WTC11 (cell line): ENCODE measurements at places on chromosomes 12 and 14. TPM values are rescaled to one million over a fixed set of nuclear protein-coding genes. Genes with fewer than 3 reads are reported as not detected.

The GPR65 gene
- total RNA-seq, result not detected in 3 replicates

The SERPINA4 gene
- total RNA-seq, result 0.14 to 0.25 TPM in 2 of 3 replicates, not detected in the other

- no peak for DNase-seq
- H3K36me3 ChIP-seq, result peaks cover 65% of the 10 kb centered on the region
- H3K27ac ChIP-seq, result no peak overlapping the region
- H3K4me3 ChIP-seq, result no peak overlapping the region
- peaks cover 19% of the 10 kb centered on the region for H3K4me1 ChIP-seq
- H3K27me3 ChIP-seq, result no peaks in the 10 kb centered on the region
Measured at GRCh38 chr12:68835333-68835908, 27.4 kb downstream of the MDM2 start.

- peak overlapping the region; percentile 68 for H3K27ac ChIP-seq
- peaks cover 5% of the 10 kb centered on the region for H3K36me3 ChIP-seq
- H3K4me3 ChIP-seq, result peak overlapping the region; percentile 75
- peak; percentile 41 for DNase-seq
- H3K27me3 ChIP-seq, result peaks cover 70% of the 10 kb centered on the region
- H3K4me1 ChIP-seq, result peaks cover 13% of the 10 kb centered on the region
Measured at GRCh38 chr14:104844306-104845032, 20.6 kb upstream of the CEP170B start.

- no peaks in the 10 kb centered on the region for H3K27me3 ChIP-seq
- H3K4me3 ChIP-seq, result no peak overlapping the region
- peaks cover 12% of the 10 kb centered on the region for H3K4me1 ChIP-seq
- H3K27ac ChIP-seq, result no peak overlapping the region
Measured at GRCh38 chr12:57001448-57001906, 4.9 kb downstream of the ZBTB39 start.

DNA sequence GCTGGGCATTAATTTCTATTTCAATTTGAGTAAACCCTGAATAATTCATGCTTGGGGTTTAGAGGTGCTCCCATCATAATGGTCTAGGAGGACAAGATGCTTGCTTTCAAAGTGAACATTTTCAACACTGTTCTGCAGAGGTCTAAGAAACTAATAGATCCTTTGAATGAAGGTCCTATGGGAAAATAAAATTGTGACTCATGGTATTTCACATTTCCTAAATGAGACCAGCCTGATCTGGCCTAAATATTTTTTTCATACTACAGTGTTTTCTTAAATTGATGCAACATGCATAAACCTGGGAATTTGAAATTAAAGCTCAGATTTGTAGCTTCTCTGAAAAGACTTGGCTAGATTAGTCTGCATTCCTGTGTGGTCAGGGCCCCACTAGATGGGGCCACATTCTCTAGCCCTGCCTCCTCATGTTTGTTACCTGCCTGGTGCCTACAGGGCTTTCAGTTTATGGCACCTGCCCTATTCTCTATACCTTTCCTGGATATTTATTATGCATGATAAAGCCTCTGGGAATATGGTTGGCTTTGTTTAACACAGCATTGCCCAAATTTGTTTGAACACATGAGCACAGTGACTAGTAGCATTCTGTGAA lies 112.7 kb downstream of the METTL25 start:
- H3K27ac ChIP-seq, result no peak overlapping the region
- no peaks in the 10 kb centered on the region for H3K4me1 ChIP-seq
- no peaks in the 10 kb centered on the region for H3K27me3 ChIP-seq
- H3K4me3 ChIP-seq, result no peak overlapping the region
- no peak for DNase-seq

DNA sequence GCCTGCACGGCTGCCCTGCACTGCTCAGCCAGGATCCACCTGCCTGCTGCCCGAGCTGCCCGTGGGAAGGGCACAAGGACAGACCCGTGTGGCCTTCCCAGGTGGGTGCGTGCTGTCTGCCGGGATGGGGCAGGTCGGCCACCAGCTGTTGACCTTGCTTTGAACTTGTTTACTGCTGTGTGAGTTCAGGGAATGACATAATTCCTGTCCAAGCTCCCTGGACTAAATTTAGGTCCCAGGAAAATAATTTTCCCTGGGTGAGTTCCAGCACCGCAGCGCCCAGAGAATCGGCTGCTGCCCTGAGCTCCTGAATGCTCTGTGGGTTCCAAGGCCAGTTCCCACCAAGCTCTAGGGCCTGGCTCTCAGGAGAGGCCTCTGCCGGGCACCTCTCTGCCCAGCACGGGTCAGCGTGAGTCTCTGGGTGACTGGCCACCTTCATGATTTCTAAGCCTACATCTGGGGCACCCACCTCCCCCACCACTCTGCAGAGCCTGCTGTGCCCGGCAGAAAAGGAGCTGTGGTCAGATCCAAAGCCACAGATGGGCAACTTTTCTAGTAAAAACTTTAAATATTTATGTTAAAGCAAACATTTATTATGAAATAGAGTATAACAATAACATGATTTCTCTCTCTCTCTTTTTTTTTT lies 27.2 kb upstream of the MLXIP start:
- no peak for DNase-seq
- H3K4me1 ChIP-seq, result peaks cover 4% of the 10 kb centered on the region; the same call in 1 of the 2 replicates
- H3K36me3 ChIP-seq, result peaks cover 7% of the 10 kb centered on the region
- H3K4me3 ChIP-seq, result no peak overlapping the region
- no peaks in the 10 kb centered on the region for H3K27me3 ChIP-seq

- H3K27me3 ChIP-seq, result no peaks in the 10 kb centered on the region
- H3K36me3 ChIP-seq, result no peaks in the 10 kb centered on the region
- H3K4me1 ChIP-seq, result peaks cover 15% of the 10 kb centered on the region
- peak; percentile 51 for DNase-seq
Measured at GRCh38 chr12:40152783-40153383, 47.0 kb upstream of the SLC2A13 start.

DNA sequence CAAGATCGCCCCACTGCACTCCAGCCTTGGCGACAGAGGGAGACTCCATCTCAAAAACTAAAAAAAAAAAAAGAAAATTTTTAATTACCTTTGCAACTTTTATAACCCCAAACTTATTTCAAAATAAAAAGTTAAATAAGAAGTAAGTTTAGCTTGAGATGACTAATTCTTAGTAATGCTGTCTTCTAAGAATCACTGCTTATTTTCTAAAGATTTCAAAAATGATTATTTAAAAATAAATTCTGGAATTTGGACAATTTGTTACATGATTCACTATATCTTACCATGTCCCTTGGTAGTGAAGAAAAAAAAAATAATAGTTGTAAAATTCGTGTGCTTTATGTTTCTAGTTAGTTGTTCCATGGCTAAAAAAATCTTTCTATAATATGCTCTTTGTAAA lies 11.6 kb upstream of the HECTD1 start:
- DNase-seq, result no peak
- no peak overlapping the region for H3K27ac ChIP-seq
- no peaks in the 10 kb centered on the region for H3K27me3 ChIP-seq
- H3K4me1 ChIP-seq, result no peaks in the 10 kb centered on the region
- no peaks in the 10 kb centered on the region for H3K36me3 ChIP-seq

- DNase-seq, result no peak
- peaks cover 24% of the 10 kb centered on the region for H3K27me3 ChIP-seq
- peak overlapping the region; percentile 93; the same call in 1 of the 2 replicates for H3K27ac ChIP-seq
- H3K4me1 ChIP-seq, result peaks cover 37% of the 10 kb centered on the region
- H3K36me3 ChIP-seq, result peaks cover 6% of the 10 kb centered on the region; the same call in 1 of the 2 replicates
- peak overlapping the region; percentile 99 for H3K4me3 ChIP-seq
Measured at GRCh38 chr12:57545809-57546437, 1.1 kb downstream of the DCTN2 start.

- H3K36me3 ChIP-seq, result no peaks in the 10 kb centered on the region
- no peaks in the 10 kb centered on the region for H3K27me3 ChIP-seq
- peak overlapping the region; percentile 80; the same call in 1 of the 2 replicates for H3K27ac ChIP-seq
Measured at GRCh38 chr12:116406529-116406928, 129.0 kb upstream of the MED13L start.

DNA sequence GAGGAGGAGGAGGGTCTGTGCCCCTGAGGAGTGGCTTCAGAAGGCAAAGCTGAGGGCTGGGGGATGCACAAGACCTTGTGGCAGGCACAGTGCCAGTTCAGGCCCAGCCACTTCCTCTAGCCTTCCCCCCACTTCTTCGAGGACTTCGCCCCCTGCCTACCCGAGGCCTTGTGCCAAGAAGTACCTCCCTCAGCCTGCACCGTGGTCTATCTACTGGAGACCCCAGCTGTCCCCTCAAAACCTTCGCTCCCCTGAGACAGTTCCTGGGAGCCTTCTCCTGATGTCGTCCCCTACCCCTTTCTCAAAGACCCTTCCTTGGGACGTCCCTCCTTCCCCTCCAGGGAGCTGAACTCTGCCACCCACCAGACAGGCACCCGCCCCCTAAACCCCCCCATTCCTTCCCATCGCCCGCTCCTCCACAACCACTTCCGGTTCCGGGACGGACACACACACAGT lies 604 bp downstream of the ZNF384 start:
- peaks cover 23% of the 10 kb centered on the region for H3K4me1 ChIP-seq
- H3K27me3 ChIP-seq, result no peaks in the 10 kb centered on the region
- peak overlapping the region; percentile 95 for H3K27ac ChIP-seq

- H3K4me1 ChIP-seq, result peaks cover 44% of the 10 kb centered on the region
- H3K27me3 ChIP-seq, result no peaks in the 10 kb centered on the region; the same call in 1 of the 2 replicates
- no peaks in the 10 kb centered on the region for H3K36me3 ChIP-seq
- no peak overlapping the region for H3K4me3 ChIP-seq
- DNase-seq, result no peak
Measured at GRCh38 chr14:61889914-61890351, 127.7 kb downstream of the SNAPC1 start.

DNA sequence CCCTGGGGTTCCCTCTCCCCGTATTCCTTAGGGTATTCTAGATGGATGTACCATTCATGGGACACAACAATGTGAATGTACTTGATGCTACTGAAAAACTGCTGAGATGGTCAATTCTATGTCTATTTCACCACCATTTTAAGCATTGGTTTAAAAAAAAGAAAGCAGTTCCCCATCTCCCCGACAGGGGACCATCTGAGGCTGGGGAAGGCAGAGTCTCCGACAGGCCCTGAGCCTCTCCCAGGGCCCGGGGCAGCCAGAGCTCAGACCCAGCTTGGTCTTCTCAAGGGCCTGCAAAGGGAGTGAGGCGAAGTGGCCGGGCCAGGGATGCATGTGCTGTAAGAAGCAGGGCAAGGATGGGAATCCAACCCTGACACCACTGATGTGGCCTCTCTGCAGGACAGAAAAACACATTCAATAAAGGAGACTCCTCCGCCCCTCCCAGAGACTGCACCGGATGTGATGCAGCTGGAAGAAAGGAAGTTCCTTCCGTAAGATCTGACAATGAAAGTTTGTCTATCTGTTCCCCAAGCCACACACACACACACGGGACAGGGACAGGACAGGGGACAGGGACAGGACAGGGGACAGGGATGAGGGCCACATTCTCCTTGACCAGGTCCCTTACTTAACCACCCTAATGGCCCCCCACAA lies 234.1 kb downstream of the BCL11B start:
- DNase-seq, result peak; percentile 56
- H3K36me3 ChIP-seq, result no peaks in the 10 kb centered on the region
- no peak overlapping the region for H3K27ac ChIP-seq
